ENCODE measurements at places on chromosomes 13 and 19.

DNA sequence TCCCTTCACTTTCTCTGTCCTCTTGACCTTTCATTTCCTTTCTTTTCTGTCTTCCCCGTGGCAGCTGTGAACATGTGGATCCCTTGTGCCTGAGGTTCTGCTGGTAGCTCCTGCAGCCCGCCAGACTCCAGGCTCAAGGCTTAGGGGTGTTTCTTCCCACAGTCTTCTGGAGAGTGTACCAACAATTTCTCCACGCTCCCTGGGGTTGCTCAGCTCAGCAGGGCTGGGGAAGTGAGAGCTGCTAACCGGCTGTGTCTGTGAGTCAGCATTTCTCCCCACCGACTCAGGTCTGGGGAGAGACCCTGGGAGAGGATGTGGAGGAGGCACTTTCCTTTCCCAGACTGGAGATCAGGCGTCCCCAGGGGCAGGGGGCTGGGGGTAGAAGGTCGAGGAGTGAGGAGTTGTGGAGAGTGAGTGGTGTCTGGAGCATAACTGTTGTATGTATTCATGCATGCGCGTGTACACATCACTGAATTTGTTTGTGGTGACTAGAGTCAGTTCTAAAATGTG lies 193.6 kb downstream of the KCNRG start:
- peak; percentile 54 for DNase-seq

DNA sequence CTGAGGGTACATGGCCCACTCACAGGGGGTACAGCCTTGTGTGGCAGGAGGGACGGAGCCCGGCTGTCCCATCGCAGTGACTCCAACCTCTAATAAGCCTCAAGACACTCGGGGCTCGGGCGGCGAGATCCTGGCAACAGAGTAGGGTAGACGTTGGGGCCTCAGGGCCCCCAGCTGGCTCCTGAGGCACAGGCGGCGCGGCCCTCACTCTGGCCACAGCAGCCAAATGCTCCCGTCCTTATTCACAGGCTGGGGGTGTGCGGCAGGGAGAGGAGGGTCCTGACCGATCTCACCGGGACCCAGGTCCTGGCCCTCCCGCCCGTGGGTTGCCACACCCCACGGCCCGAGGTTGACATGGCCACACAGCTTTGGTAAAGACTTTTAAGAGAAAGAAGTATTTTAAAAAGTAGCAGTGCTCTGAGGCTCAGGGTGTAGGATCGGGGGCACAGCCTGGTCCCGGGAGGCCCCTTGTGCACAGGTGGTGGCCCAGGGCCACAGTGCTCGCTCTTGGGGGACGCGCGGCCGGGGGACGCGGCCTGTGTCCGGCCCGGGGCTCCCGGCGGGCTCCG lies 7.6 kb downstream of the SLC39A3 start:
- no peak for DNase-seq

DNA sequence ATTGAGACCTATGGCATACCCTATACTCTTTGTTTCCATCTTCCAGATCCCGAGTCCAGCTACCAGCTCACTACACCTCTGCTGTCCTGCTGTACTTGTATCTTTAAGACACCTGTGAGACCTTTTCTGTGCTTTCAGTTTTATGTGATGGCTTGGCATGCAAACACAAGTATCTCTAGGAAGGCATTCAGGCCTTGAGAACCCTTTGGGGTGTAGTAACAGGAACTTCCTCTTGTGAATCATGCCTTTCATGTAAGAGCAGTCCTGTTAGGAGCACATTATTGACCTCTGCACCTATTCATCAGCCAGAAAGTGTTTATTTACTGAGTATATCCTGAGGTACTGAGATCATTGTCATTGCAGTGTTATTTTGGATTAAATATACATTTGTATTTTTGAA lies 87.0 kb upstream of the HTR2A start:
- DNase-seq: no peak

GRCh38 chr19:14563989-14564651 lies 7.7 kb downstream of the NDUFB7 start:
- DNase-seq: no peak

DNA sequence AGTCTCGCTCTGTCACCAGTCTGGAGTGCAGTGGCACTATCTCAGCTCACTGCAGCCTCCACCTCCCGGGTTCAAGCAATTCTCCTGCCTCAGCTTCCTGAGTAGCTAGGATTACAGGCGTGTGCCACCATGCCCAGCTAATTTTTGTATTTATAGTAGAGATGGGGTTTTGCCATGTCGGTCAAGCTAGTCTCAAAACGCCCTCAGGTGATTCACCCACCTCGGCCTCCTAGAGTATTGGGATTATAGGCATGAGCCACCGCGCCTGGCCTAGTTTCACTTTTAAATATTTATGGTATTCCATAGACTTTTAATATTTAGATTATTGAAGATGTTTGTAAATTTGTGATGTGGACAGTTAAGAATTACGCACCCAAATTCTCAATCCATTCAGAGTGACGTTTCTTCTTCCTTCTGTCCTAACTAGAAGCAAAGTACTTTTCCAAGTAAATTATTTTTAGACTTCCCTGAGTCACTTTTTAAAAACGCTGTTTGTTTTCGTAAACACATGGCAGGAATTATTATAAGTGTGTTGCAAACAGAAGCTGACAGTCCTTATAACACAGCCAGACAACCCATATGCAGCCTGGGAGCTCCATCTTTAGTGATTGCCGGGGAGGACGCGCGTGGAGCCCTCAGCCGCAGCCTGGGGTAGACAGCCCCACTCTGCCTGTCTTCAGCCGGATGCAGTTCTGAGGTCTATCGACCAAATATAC lies 131.7 kb downstream of the ATP11A start:
- peak; percentile 28 for DNase-seq

DNA sequence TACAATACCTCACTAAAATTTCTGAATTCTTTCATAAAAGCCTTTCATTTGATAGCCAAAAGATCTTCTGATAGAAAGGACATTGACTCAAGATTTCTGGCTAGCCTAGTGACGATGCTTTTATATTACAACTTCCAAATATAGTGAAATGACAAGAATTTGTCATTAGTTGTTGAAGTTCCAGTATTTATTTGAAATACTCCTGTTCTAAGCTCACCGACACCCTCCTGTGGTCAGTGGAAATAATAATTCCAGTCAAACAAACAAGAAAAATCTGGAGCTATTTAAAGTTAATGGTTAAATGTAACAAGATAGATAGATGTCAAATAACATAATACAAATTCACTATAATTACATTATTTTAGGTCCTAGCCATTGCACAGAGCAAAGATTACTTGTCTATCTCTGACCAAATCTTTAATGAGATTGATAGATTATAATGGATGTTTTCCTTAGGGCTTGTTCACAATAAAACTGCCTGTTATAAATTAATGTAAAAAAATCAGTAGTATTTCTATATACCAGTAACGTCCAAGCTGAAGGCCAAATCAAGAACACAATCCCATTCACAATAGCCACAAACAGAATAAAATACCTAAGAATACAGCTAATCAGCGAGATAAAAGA lies 195.5 kb downstream of the RGCC start:
- peak; percentile 33 for DNase-seq

GRCh38 chr13:98174307-98174706 lies 2.8 kb downstream of the RNF113B start:
- DNase-seq: no peak

DNA sequence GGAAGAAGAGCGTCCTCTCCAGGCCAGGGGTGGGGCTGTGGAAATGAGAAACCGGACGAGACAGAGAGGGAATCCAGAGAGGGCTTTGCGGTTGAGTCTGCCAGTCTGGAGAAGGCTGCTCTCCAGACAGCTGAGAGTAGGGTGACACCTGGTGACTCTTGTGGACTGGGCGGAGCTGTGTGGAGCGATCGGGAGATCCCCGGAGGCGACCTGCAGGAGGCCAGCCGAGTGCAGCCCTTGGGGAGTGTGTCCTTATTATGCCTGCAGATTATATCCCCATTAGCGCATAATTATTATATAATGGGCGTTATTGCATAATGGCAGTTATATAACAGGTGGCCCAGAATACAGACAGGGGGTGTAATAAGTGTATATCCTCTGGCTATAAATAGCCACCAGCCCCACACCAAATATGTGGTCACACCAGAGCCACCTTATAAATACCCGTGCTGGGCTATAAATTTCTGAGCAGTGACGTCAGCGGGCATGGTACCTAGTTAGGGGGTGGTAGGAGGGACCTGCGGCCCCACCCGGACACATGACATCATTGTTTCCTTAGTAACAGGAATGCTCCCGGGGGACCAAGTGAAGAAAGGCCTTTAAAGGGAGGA lies 41.2 kb downstream of the NFIX start:
- no peak for DNase-seq

DNA sequence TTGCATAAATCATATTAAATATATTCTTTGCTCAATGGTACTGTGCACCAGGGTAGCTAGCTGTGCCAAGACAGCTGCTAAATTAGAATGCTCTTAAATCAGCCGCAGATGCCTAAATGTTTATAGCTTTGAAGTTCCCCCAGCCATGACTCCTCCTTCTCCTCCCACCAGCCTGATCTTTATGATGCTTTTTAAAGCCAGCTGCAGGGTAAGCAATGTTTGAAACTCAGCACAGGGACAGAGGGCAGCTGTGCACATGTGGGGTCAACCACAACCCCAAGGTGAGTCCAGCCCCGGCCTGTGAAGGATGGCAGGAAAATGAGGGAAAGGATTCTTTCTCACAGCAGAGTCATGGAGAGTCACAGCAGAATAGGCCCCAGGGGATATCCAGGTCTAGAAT lies 635.7 kb downstream of the UQCRFS1 start:
- no peak for DNase-seq

GRCh38 chr13:35917252-35917941 lies 213.8 kb downstream of the DCLK1 start:
- no peak for DNase-seq

DNA sequence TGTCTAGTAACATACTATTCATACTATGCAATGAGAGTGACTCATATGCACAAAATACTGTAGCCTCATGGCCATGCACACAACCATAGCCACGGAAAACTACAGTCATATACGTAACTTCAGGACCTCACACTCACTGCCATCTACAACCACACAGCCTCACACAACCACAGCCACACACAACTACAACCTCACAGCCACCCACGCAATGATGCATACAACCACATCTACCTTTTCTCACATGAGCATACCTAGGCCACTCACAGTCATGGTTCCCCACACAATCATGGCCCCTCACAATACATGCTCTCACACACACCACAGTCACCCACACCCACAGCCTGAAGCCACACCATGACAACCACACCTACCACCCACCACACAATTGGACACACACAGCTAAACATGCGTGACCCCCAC lies 8.7 kb upstream of the TNFSF14 start:
- DNase-seq: no peak

DNA sequence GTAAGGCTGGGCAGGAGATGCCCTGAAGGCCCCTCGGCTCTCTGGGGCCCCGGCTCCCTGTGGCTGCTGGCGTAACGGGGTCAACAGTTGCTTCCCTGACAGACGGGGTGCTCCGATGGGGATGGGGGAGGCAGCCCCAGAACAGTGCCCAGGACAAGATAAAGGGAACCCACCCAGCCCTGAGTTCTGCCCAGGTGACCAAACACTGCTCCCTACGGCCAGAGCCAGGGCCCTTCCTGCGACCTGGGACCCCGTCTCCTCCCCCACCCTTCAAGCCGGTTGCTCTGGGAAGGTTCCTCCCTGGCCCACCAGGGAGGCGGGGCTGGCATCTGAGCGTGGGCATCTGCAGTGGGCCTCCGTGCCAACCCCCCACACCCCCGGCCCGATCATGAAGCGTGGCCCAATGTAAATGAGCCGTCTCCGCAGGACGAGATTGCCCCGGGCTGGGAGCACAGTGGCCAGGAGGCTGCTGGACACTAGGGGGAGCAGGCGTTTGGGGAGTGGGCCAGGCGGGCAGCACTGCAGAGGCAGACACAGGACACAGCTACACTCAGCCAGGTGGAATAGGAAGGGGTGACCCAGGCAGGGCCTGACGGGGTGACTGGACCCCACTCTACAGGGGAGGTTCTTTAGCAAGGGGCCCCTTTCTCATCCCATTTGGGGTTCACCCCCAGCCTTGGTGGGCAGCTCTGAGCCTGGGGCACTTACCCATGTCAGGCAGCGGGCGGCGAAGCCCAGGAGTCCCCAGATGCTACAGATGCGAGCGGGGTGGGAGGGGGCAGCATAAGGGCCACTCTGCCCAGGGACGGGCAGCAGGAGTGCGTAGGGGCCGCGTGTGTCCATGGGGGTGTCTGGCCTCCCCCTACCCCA lies 1.2 kb upstream of the NKPD1 start:
- DNase-seq: no peak

DNA sequence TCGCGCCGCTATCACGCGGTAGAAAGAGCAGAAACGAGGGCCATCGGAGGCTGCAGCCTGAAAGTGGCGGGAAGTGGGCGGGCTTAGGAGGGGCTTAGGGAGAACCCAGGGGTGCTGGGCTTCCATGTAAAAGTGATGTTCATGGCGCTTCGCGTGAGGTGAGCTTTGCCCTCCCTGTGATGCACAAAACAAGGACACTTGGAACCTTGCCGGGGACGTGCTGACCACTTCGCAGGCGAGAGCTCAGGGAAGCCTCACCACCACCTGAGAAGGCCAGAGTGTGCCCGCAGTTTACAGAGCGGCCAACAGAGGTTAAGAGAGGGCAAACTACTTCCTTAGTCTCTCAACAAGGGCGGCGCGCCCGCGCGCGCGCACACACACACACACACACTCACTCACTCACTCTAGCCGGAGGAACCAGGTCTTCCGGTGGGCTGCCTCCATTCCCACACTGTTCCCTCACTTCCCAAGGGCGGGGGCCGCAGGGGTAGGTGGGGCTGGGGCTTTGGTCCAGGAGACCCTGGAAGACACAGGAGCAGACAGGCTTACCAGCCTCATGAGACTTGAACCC lies 651 bp downstream of the GAPDHS start:
- DNase-seq: no peak

- no peak for DNase-seq
These were observed 39.5 kb downstream of the NOTCH3 start for GRCh38 chr19:15161028-15161984.

DNA sequence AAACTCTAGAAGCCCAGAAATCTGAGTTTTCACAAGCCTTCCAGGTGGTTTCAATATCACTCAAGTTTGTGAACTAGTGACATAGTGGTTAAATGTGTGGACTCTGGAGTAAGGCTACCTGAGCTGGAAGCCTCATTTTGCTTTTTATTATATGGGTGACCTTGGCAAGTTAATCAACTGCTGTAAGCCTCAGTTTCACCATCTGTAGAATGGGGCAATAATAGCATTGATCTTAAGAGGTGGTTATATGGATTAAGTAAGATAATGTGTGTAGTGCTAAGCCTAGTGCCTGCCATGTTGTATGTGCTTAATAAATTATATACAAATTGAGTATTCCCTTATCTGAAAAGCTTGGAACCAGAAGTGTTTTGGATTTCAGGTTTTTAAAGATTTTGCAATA lies 65.5 kb upstream of the SIAH3 start:
- DNase-seq: no peak

GRCh38 chr13:21546372-21546771 lies 57.6 kb downstream of the MICU2 start:
- DNase-seq: no peak

DNA sequence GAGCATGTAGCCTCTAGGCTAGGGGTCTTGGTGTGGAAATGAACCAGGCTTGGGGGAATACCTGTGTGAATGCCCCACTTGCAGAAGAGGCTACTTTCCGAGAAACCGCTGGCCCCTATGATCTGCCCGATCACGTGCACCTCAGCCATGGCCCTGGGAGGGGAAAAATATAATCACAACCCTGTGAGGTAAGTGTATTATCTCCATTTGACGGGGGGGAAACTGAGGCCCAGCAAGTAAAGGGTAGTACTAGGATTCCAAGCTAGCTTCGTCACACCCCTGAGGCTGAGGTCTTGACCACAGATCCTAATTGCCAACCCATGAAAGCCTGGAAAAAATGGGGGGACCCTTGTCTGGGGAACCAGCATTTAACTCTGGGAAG lies 587 bp downstream of the B9D2 start:
- no peak for DNase-seq

GRCh38 chr19:19217099-19217498 lies 5.3 kb downstream of the NCAN start:
- no peak for DNase-seq

Measured in GM04504 (cell line).